Tibial nerve (tissue), 4 donors: ENCODE measurements at places on chromosomes 6 and 20. TPM values are rescaled to one million over a fixed set of nuclear protein-coding genes. Genes with fewer than 3 reads are reported as not detected.

Gene BACH2
- 11.1 TPM for total RNA-seq

DNA sequence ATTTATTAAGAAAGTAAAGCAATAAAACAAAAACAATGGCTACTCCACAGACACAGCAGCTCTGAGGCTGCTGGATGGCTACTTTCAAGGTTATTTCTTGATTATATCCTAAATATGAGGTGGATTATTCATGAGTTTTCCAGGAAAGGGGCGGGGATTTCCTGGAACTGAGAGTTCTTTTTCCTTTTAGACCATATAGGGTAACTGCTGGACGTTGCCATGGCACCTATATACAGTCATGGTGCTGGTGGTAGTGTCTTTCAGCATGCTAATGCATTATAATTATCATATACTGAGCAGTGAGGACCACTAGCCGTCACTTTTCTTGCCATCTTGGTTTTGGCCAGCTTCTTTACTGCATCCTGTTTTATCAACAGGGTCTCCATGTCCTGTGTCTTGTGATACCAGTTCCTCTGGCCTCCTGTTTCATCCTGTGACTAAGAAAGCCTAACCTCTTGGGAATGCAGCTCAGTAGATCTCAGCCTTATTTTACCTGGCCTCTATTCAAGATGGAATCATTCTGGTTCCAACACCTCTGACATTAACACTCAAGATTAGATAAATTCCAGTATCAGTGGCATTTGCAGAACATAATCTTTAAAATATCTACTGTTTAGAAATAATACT, 32.3 kb upstream of the TRDN start:
- H3K4me3 ChIP-seq: no peak overlapping the region
- DNase-seq: no peak
- no peaks in the 10 kb centered on the region for H3K27me3 ChIP-seq
- H3K4me1 ChIP-seq: no peaks in the 10 kb centered on the region
- no peak overlapping the region for H3K27ac ChIP-seq

Gene GSTA3
- total RNA-seq: not detected

GRCh38 chr6:144331491-144331969, 46.4 kb downstream of the UTRN start:
- H3K27me3 ChIP-seq: no peaks in the 10 kb centered on the region
- no peak overlapping the region for H3K27ac ChIP-seq
- peaks cover 17% of the 10 kb centered on the region for H3K4me1 ChIP-seq
- no peak overlapping the region for H3K4me3 ChIP-seq
- H3K36me3 ChIP-seq: no peaks in the 10 kb centered on the region

- no peaks in the 10 kb centered on the region for H3K36me3 ChIP-seq
- no peaks in the 10 kb centered on the region for H3K4me1 ChIP-seq
- DNase-seq: no peak
- no peak overlapping the region for H3K27ac ChIP-seq
- H3K4me3 ChIP-seq: no peak overlapping the region
Measured at GRCh38 chr20:60237981-60238380, 279.8 kb downstream of the CDH26 start.

Gene ADIG
- total RNA-seq: not detected

- H3K36me3 ChIP-seq: no peaks in the 10 kb centered on the region
- H3K27ac ChIP-seq: peak overlapping the region; percentile 33
- peaks cover 39% of the 10 kb centered on the region for H3K4me1 ChIP-seq
- H3K27me3 ChIP-seq: no peaks in the 10 kb centered on the region
- no peak overlapping the region for H3K4me3 ChIP-seq
- DNase-seq: no peak
Measured at GRCh38 chr6:35494161-35494563, 2.7 kb downstream of the TEAD3 start.

DNA sequence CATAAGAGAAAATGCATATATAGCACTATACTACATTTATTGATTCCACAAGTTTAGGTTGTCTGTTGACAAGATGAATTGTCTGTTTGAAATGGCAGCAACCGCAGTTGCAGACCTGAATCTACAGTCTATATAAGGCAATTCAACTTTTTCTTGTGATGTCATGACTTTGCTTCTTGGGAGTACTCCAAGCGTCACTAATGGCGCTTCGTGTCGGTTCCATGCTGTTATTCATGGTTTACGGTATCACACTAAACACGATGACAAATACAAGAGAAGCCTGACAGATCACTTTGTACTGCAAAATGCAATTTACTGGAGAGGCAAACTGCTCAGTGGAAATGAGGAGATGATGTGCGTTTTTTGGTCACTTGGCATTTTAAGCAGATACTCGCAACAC, 280.3 kb upstream of the TCF21 start:
- H3K27me3 ChIP-seq: no peaks in the 10 kb centered on the region
- H3K36me3 ChIP-seq: no peaks in the 10 kb centered on the region
- no peak overlapping the region for H3K4me3 ChIP-seq
- no peak overlapping the region for H3K27ac ChIP-seq
- no peaks in the 10 kb centered on the region for H3K4me1 ChIP-seq
- DNase-seq: no peak
